ENCODE measurements at places on chromosomes 12 and 14.

- no peak for DNase-seq
Measured at GRCh38 chr12:122097927-122098756, 19.6 kb downstream of the MLXIP start.

DNA sequence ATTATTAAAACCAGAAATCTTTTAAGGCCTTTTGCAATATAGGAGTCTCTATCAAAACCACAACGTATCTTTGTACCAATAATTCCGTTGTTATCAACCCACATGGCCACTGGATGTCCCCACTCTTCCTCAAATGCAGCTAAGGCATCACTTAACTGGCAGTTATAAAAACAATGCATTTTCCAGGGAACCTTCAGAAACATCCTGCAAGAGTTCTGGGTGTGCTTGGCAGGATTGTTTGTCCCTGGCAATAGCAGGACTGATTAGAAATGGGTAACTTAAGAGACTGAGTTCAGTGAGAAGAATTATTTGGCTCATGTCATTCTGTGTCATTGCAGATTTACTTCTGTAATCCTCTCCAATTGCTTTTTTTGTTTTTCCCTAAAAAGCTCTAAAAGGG, 112.0 kb downstream of the SLC15A5 start:
- no peak for DNase-seq

DNA sequence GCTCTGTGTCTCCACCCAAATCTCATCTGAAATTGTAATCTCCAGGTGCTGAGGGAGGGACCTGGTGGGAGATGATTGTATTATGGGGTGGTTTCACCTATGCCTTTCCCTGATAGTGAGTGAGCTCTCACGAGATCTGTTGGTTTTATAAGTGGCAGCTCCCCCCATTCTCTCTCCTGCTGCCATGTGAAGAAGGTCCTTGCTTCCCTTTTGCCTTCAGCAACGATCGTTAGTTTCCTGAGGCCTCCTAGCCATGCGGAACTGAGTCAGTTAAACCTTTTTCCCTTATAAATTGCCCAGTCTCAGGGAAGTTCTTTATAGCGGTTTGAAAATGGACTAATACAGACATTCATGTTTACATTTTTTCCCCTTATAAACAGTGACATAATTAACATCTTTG, 36.1 kb downstream of the PELI2 start:
- DNase-seq = no peak

DNA sequence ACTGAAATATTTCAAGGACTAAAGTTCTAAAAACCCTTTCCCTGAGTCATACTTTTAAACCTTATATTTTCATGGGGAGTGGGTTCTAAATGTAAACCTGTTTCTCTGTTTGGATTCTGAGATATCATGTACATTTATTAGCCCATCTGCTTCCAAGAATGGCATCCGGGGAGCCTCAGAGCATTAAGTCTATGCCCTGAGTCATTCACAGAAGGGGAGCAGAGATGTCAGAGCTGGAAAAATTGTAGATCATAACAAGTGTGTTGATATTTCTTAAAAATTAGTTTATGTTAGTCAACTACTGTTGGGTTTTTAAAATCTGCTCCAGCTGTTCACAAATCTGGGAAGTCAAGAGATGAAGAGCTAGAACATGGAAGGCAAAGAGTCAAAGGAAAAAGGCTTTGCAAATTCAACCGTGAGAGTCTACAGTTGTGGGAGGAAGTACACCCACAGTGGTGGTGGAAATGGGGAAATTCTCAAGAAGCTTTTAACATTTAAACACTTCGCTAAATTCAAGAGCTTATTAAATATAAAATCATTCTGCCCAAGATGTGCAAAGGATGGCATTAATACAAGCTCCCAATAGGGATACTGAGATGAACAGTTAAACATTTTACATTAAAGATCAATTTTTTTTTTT, 70.5 kb upstream of the FLRT2 start:
- DNase-seq = no peak

- no peak for DNase-seq
Measured at GRCh38 chr12:9051158-9051550, 61.8 kb downstream of the KLRG1 start.
